Stimulated activated CD4-positive, alpha-beta T cell treated with anti-CD3 and anti-CD28 coated beads, Interleukin-1b, Interleukin-23, amount 100 ng/mL, for 48 hours (primary cell): ENCODE measurements at places on chromosomes 11 and 22.

- DNase-seq = no peak
These were observed 17.0 kb downstream of the EXPH5 start for GRCh38 chr11:108576523-108576922.

GRCh38 chr22:50148991-50149721 is 21.4 kb upstream of the PANX2 start:
- peak; percentile 72 for DNase-seq

- DNase-seq = no peak
These were observed 23.6 kb downstream of the PAMR1 start for GRCh38 chr11:35501776-35502175.

DNA sequence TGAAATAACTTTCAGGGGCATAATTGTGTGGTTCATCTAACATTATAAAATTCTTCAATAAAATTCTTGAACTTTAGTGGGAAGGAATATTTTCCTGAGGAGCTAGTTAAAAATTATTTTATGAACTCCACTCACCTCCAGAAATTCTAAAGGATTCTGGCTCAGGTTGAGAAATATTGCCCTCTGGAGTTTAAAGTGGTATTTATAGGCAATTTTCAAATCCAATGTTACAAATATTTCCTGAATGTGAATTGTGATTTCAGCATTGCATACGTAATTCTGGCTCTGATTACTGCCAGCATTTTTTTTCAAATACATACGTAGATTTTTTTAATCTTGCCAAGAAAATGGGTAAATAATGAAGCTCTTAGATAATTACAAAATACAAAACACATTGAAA is 598.2 kb upstream of the ANO3 start:
- no peak for DNase-seq

- DNase-seq = no peak
These were observed 54.1 kb downstream of the PPFIA1 start for GRCh38 chr11:70324376-70325115.
